ENCODE measurements at places on chromosomes 6 and 20.

DNA sequence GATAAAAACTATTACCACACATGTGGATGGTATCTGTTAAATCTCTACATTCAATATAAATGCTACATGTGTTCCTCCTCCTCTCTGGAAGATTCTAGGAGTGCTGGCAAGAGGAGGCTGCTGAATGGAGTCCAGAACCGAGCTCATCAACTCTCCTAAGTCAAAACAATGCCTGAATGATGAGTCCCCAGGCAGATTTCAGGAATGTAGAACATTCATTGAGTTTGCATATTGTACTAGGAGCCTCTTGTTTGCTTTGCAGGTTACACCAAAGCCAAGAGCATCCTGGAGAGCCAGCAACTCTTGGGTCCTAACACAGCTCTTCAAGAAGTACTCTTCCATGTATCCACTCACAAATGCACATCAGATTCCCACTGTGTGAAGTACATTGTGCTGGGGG lies 117.6 kb upstream of the UST start:
- DNase-seq, result peak; percentile 29

GRCh38 chr6:106773522-106773921 lies 144.1 kb downstream of the QRSL1 start:
- no peak for DNase-seq

- peak; percentile 85 for DNase-seq
These were observed 269.6 kb downstream of the CLIC5 start for GRCh38 chr6:45746046-45746445.

- DNase-seq, result peak; percentile 95
These were observed 152.1 kb downstream of the PLCB4 start for GRCh38 chr20:9220874-9221547.

- DNase-seq, result peak; percentile 78
These were observed 277.7 kb upstream of the ECI2 start for GRCh38 chr6:4413073-4413472.

DNA sequence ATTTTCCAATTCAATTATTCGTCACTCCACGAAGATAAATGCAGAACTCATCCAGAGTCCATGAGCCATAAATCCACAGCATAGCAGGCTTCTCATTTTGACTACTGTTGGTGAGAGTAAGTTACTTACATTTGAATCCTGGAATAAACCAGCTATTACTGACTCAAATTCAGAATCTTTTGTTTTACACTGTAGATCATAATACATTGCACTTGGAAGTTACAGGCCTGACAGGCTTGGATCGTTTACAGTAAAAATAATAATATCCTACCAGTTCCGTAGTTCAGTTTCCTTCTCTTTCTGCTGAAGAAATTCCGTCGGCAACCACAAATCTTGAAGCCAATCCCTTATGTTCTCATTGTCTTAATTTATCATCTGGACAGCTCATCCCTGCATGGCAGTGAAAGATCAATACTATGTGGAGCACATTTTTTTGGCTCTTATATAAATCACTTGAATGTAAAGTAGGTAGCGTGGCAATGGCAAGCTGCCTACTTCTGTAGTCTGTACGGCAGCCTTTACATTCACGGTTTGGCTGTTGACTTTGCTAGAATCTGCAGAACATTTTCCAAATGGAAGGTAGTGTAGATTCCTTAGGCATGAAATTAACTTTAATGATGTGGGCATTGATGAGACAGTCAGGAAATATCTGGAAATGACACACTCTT lies 142.9 kb downstream of the WDR27 start:
- DNase-seq, result peak; percentile 62

GRCh38 chr6:87075168-87075567 lies 19.7 kb downstream of the CGA start:
- no peak for DNase-seq

GRCh38 chr20:951384-952169 lies 35.4 kb upstream of the ANGPT4 start:
- DNase-seq, result no peak

DNA sequence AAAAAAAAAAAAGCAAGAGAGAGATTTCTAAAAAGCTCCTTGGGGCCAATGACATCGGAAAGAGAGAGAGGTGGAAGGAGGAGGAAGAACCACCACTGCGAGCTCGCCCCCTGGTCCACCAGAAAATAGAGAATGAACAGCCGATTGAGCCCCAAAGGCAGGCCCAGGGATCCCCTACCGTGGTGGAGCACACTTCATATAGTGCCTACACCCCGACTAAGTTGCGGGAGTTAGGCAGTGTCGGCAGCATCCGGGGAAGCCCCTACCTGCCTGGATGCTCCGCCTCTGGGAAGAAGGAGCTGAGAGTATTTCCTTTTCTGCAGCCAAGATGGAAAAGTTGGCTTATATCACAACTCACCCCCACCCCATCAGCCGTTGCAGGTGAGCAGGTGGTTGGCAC lies 38.6 kb upstream of the HSF2 start:
- no peak for DNase-seq

- DNase-seq, result no peak
These were observed 38.9 kb downstream of the COX4I2 start for GRCh38 chr20:31676609-31676989.

DNA sequence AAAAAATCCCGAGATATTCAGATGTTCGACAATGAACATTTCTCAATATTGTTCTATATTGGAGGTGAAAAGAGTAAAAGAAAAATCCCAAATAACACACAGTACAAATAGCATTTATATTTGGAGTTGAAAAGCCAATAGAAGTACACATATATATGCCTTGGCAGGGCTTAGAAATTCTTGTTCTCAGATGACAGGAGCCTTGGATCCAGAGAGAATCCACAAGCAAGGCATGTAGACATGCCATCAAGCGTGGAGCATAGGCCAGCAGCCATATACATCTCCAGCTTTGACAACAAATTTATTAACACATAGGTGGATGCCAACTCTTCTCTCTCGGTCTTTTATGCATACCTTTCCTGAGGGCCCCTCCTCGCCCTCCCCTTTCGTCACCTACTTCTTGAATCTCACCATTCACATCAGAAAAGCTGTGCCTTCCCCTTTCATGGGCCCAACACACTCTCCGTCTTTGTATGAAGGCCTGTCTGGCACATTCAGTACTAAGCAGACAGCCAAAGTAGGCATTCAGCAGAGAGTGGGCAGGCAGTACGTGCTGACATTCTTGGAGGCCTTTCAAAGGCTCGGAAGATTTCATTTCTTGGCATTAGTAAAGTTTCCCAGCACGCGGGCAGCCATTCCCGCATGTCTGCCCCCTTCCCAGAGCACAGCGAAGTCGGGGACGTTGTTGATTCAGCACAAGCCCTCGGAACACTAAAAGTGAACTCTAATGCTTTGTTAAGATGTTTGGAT lies 18.2 kb downstream of the NEDD9 start:
- DNase-seq, result no peak

GRCh38 chr20:37598575-37599342 lies 71.1 kb upstream of the BLCAP start:
- no peak for DNase-seq

DNA sequence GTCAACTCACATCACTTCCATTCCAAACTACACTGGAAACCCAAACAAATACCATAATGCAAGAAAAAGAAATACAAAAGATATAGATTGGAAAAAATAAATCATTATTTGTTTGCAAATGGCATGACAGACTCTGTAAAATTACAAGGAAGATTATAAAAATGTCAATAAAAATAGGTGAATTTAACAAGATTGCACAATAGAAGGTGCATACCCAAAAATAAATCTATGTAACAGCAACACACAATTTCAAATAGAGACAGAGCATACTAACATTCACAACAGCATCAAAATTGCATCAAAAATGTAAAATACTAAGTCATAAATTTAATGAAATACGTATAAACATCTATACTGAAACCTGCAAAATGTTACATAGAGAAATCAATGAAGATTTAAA lies 1140.0 kb upstream of the GJE1 start:
- DNase-seq, result no peak

GRCh38 chr6:65186826-65187225 lies 520.2 kb downstream of the EYS start:
- no peak for DNase-seq

DNA sequence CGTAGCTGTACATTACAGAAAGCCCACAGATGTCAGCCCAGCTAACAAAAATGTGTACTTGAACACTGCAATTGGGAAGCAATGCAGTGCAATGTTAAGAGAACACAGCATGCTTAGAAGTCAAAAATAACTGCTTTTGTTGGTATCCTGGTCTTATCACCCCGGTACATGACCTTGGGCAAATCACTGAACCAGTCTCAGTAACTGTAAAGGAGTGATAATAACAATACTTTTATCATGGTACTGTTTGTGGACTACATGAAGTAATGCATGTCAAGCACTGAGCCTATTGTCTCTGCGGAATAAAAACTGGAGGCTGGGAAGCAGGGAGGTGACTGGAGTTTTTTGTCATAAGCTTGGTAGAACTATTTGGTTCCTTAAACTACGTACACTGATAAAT lies 44.7 kb upstream of the SPDEF start:
- no peak for DNase-seq

GRCh38 chr6:157536223-157536545 lies 155.2 kb downstream of the ZDHHC14 start:
- DNase-seq, result no peak

DNA sequence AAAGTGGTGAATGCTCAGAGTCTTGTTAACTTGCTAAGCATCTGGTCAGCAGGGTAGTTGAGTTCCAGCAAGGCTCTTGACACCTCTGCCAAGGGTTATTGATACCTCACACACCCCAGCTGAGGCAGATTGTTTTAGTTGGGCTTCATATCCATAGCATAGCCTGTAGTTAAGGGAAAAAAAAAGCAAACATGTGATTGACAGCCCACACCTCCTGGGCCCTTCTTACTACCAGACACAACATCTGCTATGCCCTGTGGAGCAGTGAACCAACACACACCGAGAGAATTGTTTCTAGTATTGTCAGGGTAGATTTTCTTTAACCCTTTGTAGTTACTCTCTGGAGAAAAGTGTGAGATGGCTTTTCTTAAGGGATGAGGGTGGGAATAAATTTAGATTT lies 697.0 kb upstream of the POU3F2 start:
- no peak for DNase-seq

DNA sequence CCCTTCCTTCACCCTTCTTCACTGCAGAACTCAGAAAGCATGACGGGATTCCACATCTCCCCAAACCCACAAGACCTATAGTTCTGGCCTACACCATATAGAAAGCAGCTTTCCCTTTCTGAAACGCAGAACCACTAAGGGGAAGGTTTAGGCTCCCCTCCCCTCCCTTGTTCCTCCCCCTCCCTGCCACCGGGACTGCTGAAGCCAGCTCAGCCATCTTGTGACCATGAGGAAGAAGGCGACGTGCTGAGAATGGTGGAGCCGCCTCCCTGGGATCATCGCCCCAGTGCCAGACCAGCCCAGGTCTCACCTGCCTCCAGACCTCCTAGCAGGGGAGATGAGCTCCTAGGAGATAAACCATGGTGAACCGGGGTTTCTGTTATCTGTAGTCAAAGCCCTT lies 19.6 kb downstream of the SERPINB6 start:
- DNase-seq, result no peak

- DNase-seq, result peak; percentile 87
These were observed 420.9 kb downstream of the GJA1 start for GRCh38 chr6:121856296-121856695.

GRCh38 chr6:105815661-105816555 lies 270.2 kb upstream of the PRDM1 start:
- DNase-seq, result no peak

DNA sequence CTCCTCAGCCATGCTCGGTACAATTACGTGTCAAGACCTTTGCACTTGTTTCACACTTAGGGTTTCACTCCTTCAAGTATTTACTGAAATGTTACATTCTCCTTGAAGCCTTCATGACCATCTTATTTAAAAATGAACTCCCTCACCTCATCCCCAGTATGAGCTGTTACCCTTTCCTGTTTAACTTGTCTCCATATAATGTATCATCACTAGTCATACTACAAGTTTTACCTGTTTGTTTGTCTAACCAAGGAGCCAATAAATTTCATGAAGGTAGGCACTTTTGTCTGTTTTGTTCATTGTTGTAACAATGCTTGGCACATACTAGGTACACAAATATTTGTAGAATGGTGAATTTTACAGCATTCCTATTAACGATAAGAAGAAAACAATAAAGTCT lies 46.1 kb upstream of the MTRF1L start:
- DNase-seq, result no peak

DNA sequence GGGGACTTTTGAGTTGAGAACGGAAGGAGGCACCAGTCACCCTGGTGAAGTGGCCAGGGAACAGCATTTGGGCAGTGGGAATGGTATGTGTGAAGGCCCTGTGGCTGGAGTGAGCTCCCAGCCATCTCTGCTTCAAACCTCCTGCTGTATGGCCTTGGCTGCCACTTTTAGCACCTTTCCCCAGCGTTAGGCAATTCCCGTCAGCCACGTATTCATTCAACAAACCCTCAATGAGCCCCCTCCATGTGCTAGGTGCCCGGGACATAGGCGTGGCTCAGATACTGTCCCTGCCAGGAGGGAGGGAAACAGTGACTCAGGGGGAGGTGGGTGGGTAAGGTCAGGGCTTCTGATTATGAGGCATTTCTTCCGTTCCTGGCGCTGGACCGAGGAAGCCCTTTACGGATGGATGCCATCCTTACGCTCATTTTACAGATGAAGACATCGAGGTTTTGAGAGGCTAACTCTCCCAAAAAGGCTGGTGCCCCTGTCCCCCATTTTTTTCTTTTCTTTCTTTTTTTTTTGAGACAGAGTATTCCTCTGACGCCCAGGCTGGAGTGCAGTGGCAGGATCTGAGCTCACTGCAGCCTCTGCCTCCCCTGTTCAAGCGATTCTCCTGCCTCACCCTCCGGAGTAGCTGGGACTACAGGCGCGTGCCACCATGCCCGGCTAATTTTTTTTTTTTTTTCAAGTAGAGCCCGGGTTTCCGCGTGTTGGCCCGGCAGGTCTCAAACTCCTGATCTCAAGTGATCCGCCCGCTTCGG lies 37.5 kb downstream of the SRC start:
- peak; percentile 36 for DNase-seq

DNA sequence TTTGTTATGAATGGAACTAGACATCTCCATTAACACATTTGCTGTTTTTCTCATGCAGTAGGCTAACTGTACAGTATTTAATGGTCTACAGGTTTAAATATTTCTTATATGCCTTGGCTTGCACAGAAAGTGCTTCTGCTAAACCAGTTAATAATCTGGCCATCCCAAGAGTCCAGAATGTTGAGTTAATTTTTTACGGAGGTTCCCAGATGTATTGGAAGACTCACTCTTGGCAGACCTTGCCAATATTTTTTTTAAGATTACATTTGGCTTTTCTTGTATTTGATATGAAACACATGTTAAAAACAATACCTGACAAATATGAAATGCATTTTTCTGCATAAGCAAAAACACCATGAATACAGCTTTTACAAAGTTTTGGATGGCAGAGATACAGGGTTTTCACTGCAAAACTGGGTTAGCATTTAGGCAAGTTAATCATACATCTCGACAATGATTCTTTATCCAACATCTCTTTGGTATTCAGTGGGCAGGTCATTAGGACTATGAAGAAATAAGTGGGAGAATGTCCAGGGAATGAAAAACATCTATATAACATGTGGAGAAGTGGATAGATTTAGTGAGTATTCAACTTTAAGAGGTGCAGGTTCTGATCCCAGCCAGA lies 94.0 kb downstream of the SGK1 start:
- DNase-seq, result peak; percentile 5

GRCh38 chr20:24651171-24651975 lies 181.9 kb downstream of the SYNDIG1 start:
- DNase-seq, result peak; percentile 98

- DNase-seq, result no peak
These were observed 251.2 kb upstream of the SASH1 start for GRCh38 chr6:148091394-148091793.

All from EH (cell line).